ENCODE measurements at places on chromosomes 6 and 20. TPM values are rescaled to one million over a fixed set of nuclear protein-coding genes. Genes with fewer than 3 reads are reported as not detected.

GRCh38 chr20:39019805-39020325 lies 57.7 kb downstream of the DHX35 start:
- peaks cover 73% of the 10 kb centered on the region for H3K36me3 ChIP-seq
- H3K27ac ChIP-seq: no peak overlapping the region
- no peaks in the 10 kb centered on the region for H3K27me3 ChIP-seq
- no peak for DNase-seq
- H3K4me1 ChIP-seq: no peaks in the 10 kb centered on the region

TNNC2 gene
- 1.4 TPM for total RNA-seq

NKAIN4 gene
- not detected for total RNA-seq

MLN gene
- not detected for total RNA-seq

ZC2HC1B gene
- not detected for total RNA-seq

PAX1 gene
- not detected for total RNA-seq

All from CD4-positive, CD25-positive, alpha-beta regulatory T cell (primary cell).